ENCODE measurements at places on chromosomes 2 and 18. TPM values are rescaled to one million over a fixed set of nuclear protein-coding genes. Genes with fewer than 3 reads are reported as not detected.

The MC2R gene
- not detected for total RNA-seq

The GKN1 gene
- not detected for total RNA-seq

The DSG4 gene
- not detected for total RNA-seq

The RETREG2 gene
- 84.4 TPM for total RNA-seq

The ARHGAP28 gene
- not detected for total RNA-seq

The TMEM169 gene
- 0.58 TPM for total RNA-seq

The TFCP2L1 gene
- total RNA-seq, result 4.6 TPM

The MORN2 gene
- 22.9 TPM for total RNA-seq

The EGR4 gene
- not detected for total RNA-seq

The MYOM1 gene
- total RNA-seq, result 1.3 TPM

The CXCR4 gene
- total RNA-seq, result 0.70 TPM

The GALNT3 gene
- total RNA-seq, result 33.1 TPM

The NTSR2 gene
- not detected for total RNA-seq

The SGPP2 gene
- total RNA-seq, result 0.57 TPM

The LOXHD1 gene
- total RNA-seq, result not detected

The CAPN13 gene
- 1.5 TPM for total RNA-seq

The GAL3ST2 gene
- total RNA-seq, result 3.9 TPM

The GKN2 gene
- total RNA-seq, result not detected

The ELOA2 gene
- not detected for total RNA-seq

The FBXO15 gene
- total RNA-seq, result 2.2 TPM

The LAMA3 gene
- total RNA-seq, result 44.4 TPM

The TET3 gene
- 17.1 TPM for total RNA-seq

The SEPTIN2 gene
- total RNA-seq, result 431 TPM

The HOXD4 gene
- not detected for total RNA-seq

The SERPINB3 gene
- total RNA-seq, result not detected

The PTPRN gene
- total RNA-seq, result not detected

The LBX2 gene
- 0.76 TPM for total RNA-seq

The UGT1A3 gene
- total RNA-seq, result 67.1 TPM
